ENCODE measurements at places on chromosomes 7 and 10. TPM values are rescaled to one million over a fixed set of nuclear protein-coding genes. Genes with fewer than 3 reads are reported as not detected.
A peak's percentile ranks its signal among the peaks of the same experiment; 100 is the strongest.

Gene TBC1D12
- 16.5 TPM for total RNA-seq

Gene WAPL
- 149 TPM for total RNA-seq

Gene FAM180A
- 2.5 TPM for total RNA-seq

Gene SAP25
- total RNA-seq: not detected

Gene PGAM2
- total RNA-seq: not detected

Gene ELOVL3
- 0.09 TPM for total RNA-seq

Gene DNTT
- not detected for total RNA-seq

Gene KEL
- total RNA-seq: not detected

Gene ZKSCAN1
- total RNA-seq: 41.9 TPM

Gene HOXA11
- total RNA-seq: not detected

Gene TLX1
- not detected for total RNA-seq

Gene LANCL2
- total RNA-seq: 27.3 TPM

Gene AZGP1
- not detected for total RNA-seq

DNA sequence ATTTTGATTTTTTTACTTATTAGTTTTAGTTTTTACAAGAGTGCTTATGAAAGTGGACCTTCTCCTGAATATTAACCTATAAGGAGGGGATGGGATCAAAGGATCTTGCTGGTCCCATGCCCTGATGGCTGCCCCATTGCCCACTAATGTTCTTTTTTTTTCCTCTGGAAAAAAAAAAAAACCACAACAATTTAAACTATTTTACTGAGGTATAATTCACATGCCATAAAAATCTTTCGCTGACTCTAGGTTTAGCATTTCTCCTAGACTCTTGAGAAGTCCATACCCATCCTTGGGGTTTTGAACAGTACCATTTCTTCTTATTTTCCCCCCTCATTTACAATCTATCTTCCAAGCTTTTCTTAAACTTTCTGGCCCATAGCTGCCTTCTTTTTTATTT lies 481.8 kb downstream of the TFEC start:
- DNase-seq: peak; percentile 7

DNA sequence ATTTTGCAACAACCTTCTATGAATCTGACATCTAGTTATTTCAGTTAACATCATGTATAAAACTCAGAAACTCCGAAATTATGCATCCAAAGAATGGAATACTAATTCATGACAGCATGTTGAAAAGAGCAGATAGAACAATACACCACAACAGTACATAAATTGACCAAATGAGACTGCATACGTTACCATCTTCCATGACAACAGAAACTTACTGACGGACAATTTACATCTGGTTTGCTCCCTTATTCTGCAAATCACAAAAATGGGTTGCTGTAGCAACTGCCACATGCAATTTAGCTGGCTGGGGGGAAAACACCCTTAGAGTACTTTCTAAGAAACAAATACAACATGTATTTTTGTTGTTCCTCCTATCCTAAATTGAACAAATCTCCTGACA lies 14.3 kb downstream of the LRRN3 start:
- DNase-seq: no peak

DNA sequence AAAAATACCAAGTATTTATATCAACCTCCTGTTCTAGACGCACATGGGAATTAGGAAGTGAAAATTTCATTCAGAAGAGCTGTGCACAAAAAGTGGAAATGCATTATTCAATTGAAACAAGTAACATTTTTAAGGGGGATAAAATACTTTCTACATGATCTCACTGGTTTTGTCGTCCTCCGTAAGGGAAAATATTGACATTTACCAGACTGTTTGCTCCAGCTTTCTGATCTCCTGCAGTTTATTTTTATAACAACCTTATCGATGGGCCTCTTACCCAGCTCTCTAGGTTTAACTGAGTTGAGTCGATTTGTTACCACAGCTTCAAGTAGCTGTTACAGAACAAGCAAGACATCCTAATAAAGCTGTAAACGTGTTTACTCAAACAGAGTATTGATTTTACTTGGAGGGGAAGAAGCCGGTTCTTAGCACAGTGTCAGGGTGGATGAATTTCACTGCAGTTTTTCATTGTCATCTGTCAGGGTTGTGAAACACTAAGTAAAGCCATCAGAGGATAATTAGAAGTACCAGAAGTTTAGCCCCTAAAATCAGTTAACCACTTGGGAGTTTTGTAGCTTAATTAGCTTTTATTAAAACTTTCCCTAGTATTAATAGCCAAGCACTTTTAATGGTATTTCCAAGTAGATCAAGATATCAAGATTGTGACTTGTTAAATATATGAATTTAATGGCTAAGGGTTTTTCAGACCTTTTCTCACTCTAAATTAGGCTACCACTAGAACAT lies 142.6 kb upstream of the KAT6B start:
- DNase-seq: peak; percentile 9

DNA sequence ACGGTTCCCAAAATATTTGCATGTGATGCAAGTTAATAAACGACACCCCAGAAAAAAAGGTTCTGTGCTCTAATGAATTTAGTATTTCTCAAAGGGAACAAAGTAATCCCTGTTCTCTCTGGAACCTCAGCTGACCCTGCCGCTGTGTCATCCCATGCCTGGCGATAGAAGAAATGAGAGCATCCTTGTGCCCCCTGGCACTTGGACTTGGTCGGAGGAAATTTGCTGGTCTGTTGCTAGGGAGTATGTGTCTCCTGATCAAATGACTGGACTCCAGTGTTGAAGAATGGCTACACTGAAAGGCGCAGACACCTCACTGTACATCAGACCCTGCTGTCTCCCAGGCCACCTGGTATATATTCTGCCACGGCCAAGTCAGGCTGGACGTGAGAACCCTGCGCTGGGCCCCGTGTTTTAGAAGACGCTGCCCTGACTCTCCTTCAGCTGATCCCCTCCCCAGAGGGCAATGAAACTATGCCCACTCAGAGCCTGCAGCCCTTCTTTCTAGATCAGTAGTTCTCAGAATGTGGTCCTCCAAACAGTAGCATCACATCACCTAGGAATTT lies 67.2 kb downstream of the THNSL1 start:
- no peak for DNase-seq

DNA sequence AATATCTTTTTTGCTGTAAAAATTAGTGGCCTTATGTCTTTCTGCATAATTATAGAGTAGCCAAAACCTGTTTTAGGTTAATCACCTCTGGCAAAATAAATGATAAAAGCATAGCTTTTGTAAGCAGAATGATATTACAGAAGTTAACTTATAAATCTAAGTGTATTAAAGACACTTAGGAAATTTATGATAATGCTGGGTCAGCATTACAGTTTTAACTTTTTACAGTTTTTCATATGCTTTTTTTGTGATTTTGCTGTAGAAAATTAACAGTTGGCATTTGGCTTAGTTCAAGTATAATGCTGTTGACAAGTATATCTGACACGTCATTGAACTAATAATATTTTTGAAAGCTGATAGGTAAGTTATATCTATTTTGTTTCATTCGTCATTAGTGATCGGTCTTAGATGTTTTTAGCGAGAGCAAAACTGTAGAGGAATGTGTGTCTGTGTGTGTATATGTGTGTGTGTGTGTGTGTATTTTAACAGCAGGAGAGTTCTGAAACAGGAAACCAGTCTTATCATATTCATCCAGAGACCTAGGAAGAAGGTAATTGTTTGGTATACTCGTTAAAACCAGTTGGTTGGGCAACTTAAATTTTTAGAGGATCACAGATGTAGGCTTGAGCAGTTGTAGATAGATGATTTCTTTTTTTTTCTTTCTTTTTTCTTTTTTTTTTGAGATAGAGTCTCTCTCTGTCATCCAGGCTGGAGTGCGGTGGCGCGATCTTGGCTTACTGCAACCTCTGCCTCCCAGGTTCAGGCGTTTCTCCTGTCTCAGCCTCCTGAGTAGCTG lies 15.4 kb downstream of the PTEN start:
- no peak for DNase-seq

GRCh38 chr7:772861-773621 lies 46.0 kb upstream of the PRKAR1B start:
- DNase-seq: no peak

DNA sequence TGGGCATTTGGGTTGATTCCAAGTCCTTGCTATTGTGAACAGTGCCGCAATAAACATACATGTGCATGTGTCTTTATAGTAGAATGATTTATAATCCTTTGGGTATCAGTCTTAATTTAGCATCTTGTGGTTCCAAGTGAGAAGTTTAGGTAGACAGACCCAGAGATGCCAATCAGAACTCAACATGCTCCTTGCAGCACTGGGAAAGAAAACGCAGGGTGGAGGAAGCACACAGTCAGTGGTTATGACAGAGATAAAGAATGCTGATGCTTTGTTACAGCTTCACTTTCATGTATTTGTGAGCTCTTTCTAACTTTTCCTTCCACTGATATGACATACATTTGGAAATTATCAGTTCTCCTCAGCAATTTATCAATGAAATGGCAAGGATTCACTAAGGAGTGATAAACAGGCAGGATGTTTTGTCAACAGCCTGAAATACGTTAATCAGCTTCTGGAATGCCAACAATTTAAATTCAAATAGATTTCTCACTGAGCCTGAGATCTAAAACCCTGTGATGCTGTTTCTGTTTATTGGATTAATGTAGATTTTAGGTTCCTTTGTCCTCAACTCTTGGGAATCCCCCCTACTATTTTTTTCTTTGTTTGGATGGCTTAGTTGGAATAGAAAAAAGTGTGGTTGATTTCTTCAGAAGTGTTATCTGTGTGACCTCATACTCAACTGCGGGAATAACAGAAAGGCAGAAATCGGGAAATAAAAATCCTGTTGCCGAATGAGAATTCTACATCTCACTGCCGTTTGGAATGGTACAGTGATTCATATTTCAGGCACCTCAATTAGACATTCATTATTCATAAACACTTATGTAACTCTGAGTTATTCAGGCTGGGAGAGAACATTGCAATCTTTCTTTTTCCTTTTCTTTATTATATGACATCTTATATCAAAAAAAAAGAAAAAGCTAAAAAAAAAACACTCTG lies 675.0 kb downstream of the CNTNAP2 start:
- DNase-seq: no peak

- no peak for DNase-seq
Observed at GRCh38 chr10:128763588-128763987, 637.4 kb upstream of the MKI67 start.

DNA sequence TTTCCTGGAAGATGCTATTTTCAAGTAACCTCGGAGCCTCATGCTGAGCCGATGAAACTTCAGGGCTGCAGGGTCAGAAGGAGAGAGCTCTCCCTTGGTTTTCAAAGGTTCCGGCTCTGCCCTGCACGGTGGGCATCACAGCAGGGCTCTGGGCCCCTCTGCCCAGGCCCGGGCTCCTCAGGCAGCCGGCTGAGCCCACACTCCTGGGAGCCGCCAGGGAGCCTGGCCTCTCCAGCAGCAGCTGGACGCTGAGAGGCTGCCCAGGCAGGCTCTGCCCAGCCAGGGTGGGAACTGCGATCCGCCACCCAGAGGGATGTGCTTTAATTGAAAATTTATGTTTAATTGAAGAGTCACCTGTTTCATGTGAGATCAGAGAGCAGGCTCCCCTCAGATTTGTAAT lies 97.5 kb upstream of the MGMT start:
- DNase-seq: no peak

GRCh38 chr7:80521809-80522208 lies 9.9 kb upstream of the GNAT3 start:
- no peak for DNase-seq

DNA sequence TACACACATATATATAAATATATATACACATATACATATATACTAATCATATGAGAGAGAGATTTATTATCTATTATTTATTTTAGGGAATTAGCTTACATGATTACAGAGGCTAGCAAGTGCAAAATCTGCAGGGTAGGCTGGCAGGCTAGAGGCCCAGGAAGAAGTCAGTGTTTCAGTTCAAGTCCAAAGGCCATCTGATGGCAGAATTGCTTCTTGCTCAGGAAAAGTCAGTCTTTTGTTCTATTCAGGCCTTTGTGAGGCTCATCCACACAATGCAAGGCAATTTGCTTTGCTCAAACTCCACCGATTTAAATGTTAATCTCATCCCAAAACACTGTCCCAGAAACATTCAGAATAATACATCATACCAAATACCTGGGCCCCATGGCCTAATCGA lies 2.6 kb upstream of the C10orf120 start:
- DNase-seq: no peak

DNA sequence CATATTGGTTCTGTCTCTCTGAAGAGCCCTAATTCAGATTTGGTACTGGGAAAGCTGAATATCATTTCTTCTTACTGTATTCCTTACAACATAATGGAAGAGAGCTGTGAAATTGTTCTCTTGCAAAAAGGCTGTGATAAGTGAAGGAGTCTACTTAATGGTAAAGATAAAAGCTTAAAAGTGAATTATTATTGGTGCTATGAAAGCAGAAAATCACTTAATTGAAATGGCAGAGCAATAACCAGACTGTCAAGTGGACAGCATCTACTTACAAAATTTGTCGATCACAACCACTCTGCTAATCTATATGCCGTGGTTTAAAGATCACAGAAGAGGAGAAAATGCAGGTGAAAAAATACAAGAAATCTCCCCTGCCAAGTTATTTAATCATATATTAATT lies 264.7 kb upstream of the TEX47 start:
- no peak for DNase-seq

GRCh38 chr7:110090110-110090820 lies 1000.7 kb upstream of the LRRN3 start:
- no peak for DNase-seq

- DNase-seq: peak; percentile 9
Observed at GRCh38 chr7:90384433-90384832, 18.8 kb upstream of the CLDN12 start.

DNA sequence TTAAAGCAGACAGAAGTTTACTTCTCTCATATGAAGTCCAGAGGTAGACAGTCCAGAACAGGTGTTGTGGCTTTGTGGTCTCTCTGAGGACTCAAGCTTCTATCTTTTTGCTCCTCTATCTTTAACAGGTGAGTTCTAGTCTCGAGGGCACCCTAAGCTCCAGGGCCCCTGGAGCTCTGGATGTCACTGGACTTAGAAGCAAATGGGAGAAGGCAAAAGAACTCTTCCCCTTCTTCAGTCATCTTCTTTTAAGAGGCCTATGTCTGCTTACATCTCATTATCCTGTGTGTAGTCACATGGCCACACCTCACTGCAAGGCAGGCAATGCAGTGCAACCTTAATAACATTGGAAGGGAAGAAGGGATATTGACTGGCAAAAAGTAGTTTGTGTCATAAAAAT lies 61.6 kb downstream of the ADCYAP1R1 start:
- no peak for DNase-seq

DNA sequence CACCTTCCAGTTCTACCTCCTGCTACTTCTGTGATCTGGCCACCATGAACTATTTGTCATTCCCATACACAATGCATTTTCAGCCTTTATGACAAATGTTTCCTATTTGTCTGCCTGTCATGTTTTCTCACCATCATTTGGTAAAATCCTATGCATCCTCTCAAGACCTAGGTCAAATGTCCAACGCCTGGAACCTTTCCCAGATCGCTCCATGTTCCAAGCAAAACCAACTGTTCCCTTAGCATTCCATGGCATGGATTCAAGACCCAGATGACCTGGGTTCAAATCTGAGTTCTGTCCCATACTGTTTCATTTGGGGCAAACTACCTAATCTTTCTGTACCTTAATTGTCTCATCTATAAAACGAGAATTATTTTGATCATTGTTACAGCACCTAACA lies 98.9 kb downstream of the USP6NL start:
- no peak for DNase-seq

- no peak for DNase-seq
Observed at GRCh38 chr7:15303357-15303756, 258.5 kb downstream of the AGMO start.

GRCh38 chr7:22426463-22427094 lies 69.6 kb upstream of the RAPGEF5 start:
- DNase-seq: no peak

GRCh38 chr10:132360766-132361447 lies 28.9 kb downstream of the LRRC27 start:
- DNase-seq: no peak

- DNase-seq: no peak
Observed at GRCh38 chr7:45570797-45571196, 3.4 kb upstream of the ADCY1 start.

GRCh38 chr7:69599286-69599954 lies 1.1 kb downstream of the AUTS2 start:
- DNase-seq: no peak

Data from fibroblast of the aortic adventitia (primary cell).